ENCODE measurements at places on chromosomes 16 and 17.

DNA sequence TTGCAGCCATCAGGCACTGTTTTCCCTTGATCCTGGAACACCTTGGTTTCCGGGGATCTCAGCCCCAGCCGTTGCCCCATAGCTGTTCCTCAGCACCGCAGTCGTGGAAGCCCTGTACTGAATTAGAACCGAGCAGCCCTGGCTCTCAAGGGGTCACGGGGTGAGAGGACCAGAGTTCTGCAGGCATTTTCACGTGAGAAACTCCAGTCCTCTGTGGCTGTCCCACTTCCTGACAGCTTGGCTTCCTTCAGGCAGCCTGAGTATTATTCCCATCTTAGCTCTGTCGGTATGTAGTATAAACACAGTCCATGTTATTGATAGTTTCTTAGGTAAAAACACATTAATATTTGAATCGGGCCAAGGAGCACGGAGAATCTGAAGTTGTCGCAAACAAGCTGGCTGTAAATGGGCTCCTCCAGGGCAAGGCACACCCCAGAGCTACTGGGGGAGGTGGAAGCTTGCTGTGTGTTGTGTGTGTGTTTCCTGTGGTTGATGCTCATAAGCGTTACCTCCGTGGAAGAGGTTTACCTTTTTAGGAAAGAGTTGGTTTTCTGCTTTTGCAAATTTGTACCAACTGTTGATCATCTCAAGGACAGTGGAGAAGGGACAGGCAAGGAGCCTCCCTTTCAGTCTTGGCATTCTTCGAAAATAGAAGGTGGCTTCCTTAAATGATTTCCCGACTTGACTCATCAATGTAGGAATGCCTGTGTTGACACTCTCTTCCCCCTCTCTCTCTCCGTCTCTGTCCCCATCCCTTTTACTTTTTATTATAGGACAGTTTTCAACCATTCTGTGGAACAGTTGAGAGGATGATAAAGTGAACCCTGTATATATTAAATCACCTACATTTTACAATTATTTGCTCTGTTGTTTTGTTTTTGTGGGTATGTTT is 208.9 kb upstream of the CHMP6 start:
- peak; percentile 39 for DNase-seq

DNA sequence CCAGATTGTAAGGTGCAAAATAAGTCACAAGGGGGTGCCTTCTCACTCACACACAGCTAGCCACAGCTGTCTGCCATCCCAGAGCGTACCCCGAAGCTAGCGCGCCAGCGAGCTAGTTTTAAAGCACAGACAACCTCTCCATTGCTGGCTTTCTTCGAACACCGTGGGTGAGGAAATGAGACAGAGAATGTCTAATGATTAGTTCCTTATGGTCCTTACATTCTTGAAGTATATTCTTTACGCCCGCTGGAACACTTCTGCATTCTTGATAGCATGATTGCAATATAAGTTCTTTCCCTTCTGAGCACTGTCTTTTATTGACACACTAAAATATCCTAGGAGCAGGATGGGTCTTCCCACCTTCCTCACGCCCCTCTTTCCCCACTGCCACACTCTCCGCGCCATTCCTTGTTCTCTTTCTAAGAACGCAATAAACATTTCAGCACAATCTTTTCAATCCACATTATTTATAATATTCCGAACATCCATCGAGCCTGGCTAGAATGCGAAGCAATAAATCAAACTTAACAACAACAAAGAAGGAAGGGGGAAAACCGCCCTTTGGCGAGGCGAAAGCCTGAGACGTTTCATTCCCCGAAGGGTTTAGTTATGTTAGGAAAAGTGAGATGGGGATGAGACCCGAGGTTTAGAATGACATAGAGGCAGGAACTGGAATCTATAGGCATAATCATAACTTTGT is 251.3 kb downstream of the NTN1 start:
- DNase-seq = no peak

GRCh38 chr17:80978499-80979497 is 12.8 kb upstream of the CHMP6 start:
- DNase-seq = no peak

- DNase-seq = peak; percentile 88
These were observed 23.9 kb downstream of the SLC39A11 start for GRCh38 chr17:73068322-73069153.

DNA sequence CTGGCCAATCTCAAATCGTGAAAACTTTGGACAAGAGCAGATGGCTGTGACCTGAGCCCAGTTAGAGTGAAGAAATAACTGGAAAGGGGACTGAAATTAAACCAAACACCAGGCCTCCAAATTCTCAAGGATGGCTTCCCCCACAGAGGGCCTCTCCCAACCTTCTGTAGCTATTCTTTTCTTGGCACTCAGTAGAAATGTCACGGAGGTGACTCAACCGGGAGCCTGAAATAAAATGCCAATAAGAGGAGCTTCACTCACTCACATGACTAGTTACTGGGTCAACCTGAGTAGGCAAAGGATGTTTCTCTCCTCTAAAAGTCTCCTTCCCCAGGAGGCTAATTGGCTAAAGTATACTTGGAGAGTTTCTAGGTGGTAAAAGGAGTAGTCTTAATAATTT is 230.7 kb downstream of the MAF start:
- DNase-seq = no peak

GRCh38 chr17:4038076-4038475 is 73.8 kb upstream of the ATP2A3 start:
- no peak for DNase-seq

DNA sequence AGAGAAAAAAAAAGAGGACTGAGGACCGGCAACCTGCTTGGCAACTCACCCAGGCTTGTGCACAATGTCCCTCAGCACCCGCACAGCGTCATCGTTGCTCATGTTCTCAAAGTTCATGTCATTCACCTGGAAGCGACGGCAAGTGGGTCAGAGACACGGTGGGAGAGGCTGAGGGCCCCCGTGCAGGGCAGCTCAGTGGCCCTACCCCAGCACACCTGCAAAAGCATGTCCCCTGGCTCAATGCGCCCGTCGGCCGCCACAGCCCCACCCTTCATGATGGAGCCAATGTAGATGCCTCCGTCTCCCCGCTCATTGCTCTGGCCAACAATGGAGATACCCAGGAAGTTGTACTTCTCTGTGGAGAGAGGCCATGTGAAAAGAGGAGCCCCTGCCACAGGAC is 5.4 kb downstream of the DVL2 start:
- no peak for DNase-seq

DNA sequence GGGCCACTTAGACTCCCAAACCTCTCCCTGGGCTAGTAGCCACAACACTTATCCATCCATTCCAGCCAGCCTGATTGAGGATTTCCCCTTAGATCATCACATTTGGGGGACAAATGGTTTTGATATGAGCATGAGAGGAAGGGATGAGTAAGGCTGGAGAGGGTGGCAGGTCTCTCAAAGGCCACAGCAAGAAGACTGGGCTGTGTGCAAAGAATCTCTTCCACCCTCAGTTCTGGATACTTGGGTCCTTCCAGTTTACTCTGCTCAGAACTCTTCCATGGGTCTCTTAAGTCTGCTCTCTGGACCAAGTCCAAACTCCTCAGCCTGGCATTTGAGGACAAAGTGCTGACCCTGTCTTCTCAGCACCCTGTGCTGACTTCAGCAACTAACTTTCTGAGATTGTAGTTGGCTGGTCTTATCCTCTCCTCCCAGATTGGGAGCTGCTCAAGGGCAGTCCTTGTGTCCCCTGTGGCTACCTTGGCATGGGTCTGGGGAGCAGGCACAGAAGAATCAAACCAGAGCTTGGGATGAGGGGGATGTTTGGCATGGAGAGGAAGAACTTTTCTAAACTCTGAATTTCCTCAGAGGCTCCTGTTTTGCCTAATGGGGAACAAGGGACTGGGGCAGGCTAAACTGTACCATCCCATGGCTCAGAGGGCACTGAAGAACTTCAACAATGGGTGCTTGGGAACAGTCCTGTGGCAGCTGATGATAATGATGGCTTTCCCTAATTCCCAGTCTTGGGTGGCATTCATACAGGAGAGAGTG is 3.1 kb upstream of the NFATC3 start:
- no peak for DNase-seq

GRCh38 chr17:4433515-4434031 is at the start of gene SPNS3:
Gene SPNS3 (plus strand): TSS chr17:4433940. CDS start chr17:4433968, 28 bp downstream.
- peak; percentile 32 for DNase-seq

- peak; percentile 96 for DNase-seq
These were observed 30.4 kb downstream of the SOCS3 start for GRCh38 chr17:78329263-78330059.

- DNase-seq = peak; percentile 5
These were observed 49.5 kb downstream of the ZNF423 start for GRCh38 chr16:49806446-49806845.

- DNase-seq = no peak
These were observed 74.8 kb upstream of the DNAH17 start for GRCh38 chr17:78652024-78652423.

DNA sequence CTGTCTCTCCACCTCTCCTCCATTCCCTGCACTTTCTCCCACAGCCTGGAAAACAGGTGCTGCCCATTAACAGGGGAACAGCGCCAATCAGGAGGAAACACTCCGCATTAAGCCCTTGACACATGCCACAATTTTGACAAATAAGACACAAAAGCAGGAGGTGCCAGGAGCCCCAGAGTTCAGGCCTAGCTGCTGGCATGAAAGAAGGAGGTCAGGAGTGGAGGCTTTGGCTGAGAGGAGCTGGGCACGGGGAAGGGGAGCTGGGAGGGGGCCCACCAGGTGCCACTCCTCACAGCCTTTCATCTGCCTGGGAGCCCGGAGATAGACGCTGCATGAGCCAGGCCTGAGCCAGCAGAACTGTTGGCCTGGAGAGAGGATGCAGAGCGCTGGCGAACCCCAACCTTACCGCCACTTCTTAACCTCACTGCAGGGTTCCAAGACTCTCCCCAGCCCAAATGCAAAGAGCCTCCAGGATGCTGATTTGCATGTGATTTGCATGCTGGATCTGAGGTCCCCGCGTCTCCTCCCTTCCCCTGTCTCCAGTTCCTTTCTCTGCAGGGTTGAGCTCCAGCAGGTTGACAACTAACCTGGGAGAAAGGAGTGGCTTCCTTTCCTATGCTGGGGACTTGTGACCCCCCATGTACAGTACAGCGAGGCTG is 139.8 kb upstream of the SDK2 start:
- DNase-seq = no peak

DNA sequence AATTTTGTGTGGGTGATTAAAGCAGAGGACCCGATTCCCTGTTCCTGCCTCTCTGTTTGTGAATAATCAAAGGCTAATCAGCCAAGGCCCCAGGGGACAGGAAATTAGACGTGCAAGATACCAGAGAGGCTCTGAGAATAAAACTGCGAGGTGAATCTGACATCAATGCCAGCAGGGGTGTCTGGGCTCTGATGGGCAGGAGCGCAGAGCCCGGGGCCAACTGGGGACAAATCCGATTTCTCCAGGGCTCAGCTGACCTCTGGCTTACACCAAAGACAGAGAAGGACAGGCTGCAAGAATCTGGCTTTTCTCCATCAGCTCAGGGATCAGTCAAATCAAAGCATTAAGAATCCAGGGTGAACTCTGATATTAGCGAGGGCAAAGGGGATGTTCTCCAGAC is 174.3 kb downstream of the XYLT1 start:
- DNase-seq = no peak

DNA sequence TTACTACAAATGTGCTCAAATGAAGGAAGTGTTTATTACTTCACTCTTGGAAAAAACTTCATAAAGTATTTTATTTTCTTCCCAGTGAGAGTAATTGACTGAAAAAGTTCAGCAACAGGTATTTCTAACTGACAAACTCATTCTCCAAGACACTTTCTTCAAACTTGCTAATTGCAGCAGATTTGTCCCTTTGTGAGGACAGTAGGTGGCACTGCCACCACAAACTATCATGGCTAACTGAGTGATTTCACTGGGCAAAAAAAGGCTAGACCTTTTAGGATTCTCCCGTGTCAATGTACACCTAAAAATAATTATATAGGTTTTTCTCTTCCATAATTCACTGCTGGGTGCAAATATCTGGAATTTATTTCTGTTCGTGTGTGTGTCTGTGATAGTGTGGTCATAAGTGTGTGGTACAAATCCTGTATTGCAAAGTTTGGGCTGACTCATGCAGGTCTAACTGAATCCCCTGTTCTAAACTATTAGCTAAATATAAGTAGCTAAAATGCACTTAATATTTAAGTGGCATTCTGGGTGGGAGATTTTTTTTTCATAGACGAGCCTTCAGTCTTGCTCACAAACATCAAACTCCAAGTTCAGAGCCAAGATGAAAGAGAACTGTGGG is 3.9 kb downstream of the HS3ST3A1 start:
- DNase-seq = peak; percentile 65

DNA sequence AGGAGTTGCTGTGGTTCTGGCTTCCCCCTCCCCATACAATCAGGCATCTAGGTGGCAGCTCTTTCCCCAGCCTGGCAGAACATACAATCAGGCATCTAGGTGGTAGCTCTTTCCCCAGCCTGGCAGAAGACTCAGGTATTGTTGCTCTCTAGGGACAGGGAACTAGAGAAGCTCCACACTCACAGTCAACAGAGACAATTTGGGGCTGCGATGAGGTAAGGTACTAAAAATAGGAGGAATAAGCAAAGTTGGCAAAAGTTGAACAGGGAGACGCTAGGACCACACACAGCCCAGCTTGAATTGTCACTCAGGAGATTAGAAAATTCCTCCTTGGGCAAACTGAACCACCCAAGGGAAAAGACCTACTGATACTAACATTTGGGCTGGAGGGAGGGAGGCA is 315.5 kb upstream of the CDH5 start:
- no peak for DNase-seq

- no peak for DNase-seq
These were observed 61.4 kb downstream of the KATNIP start for GRCh38 chr16:27611340-27611739.

- no peak for DNase-seq
These were observed 314.7 kb downstream of the KCNJ2 start for GRCh38 chr17:70484050-70484449.

- no peak for DNase-seq
These were observed 23.3 kb downstream of the TRARG1 start for GRCh38 chr17:1302761-1303160.

- no peak for DNase-seq
These were observed 19.4 kb upstream of the ENDOV start for GRCh38 chr17:80395402-80396151.

GRCh38 chr16:1941162-1942046 is 1.6 kb downstream of the MSRB1 start:
- no peak for DNase-seq

- DNase-seq = peak; percentile 83
These were observed 4.0 kb upstream of the ZNF267 start for GRCh38 chr16:31869511-31870201.

DNA sequence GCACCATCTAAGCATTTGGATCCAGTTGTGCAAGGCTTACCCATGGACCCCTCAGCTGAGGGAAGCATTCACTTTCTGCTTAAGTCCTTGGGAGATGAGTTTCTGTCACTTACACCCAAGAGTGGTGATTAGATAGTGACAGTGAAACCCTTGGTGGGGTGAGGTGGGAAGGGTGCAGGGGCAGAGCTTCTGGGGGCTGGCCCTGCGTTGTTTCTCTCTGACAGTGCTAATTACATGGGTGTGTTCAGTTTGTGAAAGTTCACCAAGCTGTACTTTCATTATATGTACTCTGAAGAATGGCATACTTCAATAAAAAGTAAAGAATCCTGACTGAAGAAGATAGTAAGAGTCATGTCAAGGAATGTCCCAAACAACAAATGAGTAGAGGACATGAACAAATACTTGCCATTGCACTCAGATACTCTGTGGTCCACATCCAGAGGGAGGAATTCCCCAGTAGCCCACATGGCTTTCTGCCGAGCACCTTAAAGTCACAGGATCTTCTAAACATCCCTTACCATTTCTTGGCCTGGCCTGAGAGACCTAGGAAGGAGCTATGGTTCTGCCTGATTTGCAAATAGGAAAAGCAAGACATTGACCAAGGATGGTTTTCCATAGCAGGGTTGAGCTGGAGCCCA is 8.4 kb downstream of the CHST6 start:
- no peak for DNase-seq

- no peak for DNase-seq
These were observed 3.3 kb upstream of the TNFRSF13B start for GRCh38 chr17:16975277-16975651.

GRCh38 chr16:47049901-47050583 is 76.6 kb upstream of the DNAJA2 start:
- DNase-seq = no peak

All from EL (cell line).